ENCODE measurements at places on chromosomes 1 and 21. TPM values are rescaled to one million over a fixed set of nuclear protein-coding genes. Genes with fewer than 3 reads are reported as not detected.

Gene TRNP1
- total RNA-seq: 49.8 TPM

- no peak for DNase-seq
Measured at GRCh38 chr1:186896211-186896610, 67.5 kb downstream of the PLA2G4A start.

DNA sequence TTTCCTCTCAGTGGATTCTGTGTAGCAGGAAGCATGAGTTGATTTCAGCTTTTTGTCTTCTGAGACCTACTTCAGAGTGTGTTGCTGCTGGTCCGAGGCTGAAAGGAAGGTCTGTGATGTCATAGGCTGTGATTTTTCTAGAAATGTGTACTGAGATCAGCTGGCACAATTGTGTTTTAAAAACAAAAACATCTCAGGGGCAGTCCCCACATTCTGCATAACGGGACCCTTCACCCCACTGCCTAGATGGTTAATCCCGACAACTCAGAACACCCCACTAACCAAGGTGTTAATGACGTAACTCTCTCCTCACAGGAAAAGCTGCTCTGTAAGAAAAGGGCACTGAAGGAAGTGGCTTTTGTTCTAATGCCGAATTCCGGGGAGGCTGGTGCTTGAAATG is 59.8 kb upstream of the PPP2R5A start:
- DNase-seq: no peak

DNA sequence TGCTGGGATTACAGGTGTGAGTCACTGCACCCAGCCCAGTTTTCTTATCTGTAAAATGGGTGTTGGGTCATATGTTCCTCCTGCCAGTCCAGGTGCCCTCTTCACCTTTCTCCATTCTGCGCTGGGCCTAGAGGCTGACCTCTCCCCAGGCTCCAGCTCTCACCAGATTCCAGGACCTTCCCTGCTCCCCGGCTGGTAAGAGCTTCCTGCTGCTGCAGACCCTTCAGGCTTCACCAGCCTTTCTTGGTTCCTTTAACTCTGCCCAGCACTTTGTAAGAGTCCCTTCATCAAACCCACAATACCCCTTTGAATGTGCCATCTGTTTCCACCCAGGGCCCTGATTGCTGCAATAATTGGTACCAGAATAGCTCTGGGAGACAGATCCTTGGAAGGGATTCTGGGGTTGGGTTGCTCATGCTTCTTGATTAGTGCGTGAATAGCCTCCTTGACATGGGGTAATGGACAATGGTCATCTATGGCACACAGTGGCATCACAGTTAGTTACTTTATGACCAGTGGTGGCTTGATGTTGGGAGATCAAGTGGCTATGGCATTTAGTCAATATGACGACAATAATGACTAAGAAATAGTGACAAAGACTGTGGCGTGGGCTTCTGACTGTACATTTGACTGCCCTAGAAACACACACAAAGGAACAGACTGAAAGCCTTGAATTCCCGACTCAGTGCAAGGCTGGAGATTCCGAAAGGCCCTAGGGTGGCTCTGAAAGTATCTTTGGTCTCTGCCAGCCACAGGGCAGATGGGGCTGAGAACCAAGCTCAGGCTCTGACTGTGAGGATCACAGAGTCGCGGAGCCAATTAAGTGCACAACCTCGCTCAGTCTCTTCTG is 67.3 kb downstream of the SLC9A1 start:
- DNase-seq: no peak

Gene VAMP4
- 25.6 TPM for total RNA-seq

DNA sequence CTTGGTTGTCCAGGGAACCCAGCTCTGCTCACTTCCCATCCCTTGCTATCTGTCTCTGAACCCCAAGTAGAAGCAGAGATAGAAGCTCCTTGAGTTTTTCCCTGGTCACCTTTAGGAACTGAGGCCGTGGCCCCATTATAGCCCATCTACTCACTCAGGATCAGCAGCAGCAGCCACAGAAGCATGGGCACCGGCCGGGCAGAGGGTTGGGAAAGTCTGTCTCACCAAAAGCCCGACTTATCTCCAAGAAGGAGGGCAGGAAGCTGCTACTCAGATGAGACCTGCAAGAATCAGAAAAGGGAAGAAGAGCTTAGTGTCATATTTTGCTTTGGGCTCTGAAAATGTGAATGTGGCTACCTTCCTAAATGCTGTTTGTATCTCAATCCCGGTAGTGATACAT is 264 bp downstream of the FCRL3 start:
- DNase-seq: no peak

GRCh38 chr1:52403566-52404115 is 582 bp downstream of the ORC1 start:
- no peak for DNase-seq

Gene ITLN1
- total RNA-seq: 0.42 TPM

GRCh38 chr1:212856755-212857154 is 1.3 kb upstream of the FLVCR1 start:
- DNase-seq: no peak

DNA sequence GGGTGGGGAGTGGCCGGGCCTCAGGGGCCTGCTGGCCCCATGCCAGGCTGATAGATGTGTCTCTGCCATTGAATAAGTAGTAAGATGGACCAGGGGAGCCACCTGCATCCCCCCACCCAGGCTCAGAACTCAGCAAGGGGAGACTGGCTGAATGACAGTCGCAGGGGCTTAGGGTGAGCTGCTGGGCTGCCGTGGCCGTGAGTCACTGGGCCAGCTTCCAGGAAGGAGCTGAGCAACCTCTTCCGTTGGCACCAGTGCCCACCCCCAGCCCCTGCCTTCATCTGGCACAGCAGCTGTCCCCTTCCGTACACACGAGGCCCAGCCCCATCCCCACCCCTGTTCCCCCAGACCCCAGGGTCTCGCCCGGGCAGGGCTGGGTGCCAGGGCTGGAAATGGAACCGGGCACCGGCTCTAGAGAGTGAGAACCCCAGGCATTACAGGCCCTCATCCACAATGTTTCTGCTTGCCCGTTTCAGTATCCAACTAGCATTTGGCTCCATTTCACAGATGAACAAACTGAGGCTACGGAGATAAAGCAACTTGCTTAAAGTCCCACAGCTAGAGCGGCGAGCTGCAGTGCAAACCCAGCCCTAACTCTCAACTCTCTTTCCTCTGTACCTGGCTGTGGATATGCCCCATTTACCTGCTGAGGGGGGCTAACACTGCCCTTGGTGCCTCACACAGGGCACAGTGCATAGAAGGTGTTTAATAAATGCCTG is 10.2 kb downstream of the WNT4 start:
- no peak for DNase-seq

- no peak for DNase-seq
Measured at GRCh38 chr1:199490769-199491527, 536.6 kb upstream of the NR5A2 start.

Gene ADGRL2
- total RNA-seq: 28.2 TPM

DNA sequence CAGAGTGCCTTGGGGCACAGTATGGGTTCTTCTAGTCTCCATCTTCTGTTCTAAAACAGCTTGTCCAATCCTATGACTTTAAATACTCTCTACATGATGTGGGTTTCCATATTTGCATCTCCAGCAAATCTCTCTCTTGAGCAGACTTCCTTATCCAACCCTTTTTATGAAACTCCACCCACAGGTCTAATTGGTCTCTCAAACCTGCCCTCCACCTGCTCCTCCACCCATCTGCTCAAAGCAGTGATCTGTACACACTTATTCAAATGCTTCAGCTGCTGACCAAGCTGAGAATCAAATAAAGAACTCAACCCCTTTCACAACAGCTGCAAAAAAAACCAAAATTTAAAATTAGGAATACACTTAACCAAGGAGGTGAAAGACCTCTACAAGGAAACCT is 11.5 kb downstream of the MCOLN2 start:
- DNase-seq: no peak

DNA sequence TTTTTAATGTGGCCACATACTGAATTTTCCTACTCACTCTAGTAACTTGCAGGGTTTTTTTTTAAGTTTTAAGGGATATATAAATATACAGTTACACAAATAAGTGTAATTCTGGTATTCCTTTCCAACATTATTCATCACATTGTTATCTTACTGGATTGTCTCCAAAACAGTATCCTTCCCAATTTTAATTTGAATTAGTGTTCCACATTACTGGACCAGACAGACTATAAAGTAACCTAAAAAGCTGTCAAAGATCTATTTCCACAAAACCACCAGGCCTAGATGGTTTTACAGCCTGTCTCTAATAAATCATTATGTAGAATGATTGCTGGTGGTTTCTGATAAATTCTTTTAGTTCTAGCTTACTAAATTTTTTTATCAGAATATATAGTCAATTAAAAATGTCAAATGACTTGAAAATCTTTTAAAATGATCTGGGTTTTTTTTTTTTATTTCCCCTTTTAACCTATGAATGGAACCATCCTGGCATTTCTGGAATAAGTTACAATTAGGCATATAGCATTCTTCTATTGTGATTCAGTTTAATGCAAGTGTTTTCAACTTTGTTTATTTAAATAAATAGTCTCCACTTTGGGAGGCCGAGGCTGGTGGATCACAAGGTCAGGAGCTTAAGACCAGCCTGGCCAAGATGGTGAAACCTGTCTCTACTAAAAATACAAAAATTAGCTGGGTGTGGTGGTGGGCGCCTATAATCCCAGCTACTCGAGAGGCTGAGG is 59.3 kb downstream of the PACC1 start:
- DNase-seq: no peak

Gene GJA8
- total RNA-seq: not detected

Gene TTC22
- total RNA-seq: not detected

Gene SPATA6
- 58.6 TPM for total RNA-seq

DNA sequence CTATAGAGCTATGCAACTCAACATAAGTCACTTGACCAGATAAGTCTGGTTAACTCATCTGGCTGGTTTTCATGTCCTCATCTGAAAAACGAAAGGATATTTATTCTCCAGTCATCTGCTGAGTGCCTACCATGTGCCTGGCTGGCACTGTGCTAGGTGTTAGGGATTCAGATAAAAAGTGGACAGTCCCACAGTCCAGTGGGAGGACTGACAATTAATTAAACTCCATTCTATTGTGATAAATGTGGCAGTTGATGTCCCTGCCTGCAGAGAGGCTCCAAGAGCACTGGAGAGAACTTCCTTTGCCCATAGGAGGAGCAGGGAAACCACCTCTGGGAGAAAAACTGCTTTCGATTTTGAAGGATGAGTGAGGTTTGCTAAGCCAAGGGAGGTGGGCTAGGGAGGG is 5.4 kb downstream of the NUAK2 start:
- DNase-seq: no peak

Gene LAMB3
- 4.4 TPM for total RNA-seq

DNA sequence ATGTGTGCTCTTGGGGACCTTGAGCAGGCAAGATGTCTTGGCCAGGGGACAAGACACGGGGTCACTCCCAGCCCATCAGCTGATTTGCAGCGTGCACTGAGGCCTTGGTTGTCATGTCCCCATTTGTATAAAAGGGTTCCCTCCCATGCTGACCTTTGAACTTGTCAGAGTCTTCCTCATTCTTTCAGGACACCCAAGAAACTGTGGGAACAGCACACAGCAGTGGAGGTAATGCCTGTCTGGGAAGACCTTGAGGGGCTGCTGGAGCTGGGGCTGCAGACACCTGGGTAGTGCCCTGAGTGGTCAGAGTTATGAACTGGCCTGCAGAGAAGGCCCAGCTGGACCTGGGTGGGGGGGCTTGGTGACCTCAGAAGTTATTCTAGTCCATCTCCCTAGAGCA is 46.4 kb downstream of the FAAH start:
- DNase-seq: no peak

GRCh38 chr1:76901158-76901767 is 34.0 kb downstream of the ST6GALNAC5 start:
- DNase-seq: no peak

DNA sequence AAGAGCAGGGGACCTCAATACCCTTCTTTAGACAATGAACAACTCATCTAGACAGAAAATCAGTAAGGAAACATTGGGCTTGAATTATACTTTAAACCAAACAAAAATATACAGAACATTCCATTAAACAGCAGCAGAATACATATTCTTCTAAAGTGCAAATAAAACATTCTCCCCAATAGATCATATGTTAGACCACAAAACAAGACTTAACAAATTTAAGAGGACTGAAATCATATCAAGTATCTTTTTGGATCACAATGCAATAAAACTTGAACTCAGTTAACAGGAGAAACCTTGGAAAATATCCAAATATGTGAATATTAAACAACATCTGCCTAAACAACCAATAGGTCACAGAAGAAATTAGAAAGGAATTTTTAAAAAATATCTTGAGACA is 47.7 kb upstream of the HP1BP3 start:
- DNase-seq: no peak

- no peak for DNase-seq
Measured at GRCh38 chr1:158075078-158075477, 81.6 kb downstream of the KIRREL1 start.

- peak; percentile 47 for DNase-seq
Measured at GRCh38 chr1:1432951-1433803, 2.3 kb upstream of the VWA1 start.

DNA sequence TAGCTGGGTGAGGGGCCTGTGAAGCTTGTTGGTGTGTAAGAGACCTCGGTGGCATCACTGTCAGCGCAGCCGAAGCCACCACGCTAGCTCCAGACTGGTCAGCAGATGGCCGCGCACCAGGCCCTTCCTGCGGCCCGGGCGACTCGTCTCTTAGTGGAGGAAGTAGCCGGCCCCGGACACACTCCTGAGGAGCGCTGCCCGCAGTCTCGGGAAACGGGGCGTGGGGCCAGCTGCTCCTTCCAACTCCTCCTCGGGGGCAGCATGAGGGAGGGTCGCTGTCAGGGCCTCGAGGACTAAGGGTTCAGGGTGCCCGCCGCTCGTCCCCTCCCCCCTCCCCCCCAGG is 20.4 kb downstream of the H3-3A start:
- DNase-seq: peak; percentile 35

DNA sequence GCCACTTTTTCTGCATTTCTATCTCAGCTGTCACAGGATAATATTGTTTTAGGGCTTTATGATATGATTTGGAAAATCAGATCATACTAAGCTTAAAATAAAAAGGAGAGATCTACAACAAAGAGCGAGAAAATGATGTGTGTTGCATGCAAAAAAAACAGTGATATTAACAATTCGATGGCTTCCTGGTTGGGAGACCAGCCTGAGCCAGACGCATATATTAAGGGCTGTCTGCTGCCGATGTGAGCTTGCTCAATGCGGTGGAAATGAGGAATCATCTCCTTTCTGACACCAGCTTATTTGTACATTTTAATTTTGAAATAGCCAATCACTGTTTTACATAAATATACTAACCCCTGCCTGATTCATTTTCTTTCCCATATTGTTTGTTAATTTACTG is 862.6 kb downstream of the USP25 start:
- DNase-seq: no peak

GRCh38 chr1:160541622-160542302 is 18.7 kb upstream of the SLAMF6 start:
- DNase-seq: no peak

Gene ADAMTS5
- 18.2 TPM for total RNA-seq

- no peak for DNase-seq
Measured at GRCh38 chr1:11787804-11788436, 17.8 kb downstream of the MTHFR start.

DNA sequence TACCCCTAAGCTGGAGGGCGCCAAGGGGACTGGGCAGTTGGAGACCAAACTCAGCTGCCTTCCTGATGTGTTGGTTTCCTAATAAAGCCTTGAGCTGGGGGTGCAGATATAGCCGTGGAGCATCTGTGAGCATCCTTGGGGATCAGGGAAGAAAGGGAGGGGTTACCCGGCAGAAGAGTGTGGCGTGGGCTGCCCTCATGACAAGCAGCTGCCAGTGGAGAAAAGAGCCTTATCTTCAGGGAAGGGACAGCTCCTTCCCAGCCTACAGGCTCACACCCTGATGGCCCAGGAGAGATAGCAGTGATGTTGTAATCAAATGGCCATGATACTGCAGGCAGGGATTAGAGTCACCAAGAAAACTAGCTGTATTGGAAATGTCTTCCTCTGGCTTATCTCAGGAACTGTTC is 10.8 kb upstream of the NFASC start:
- no peak for DNase-seq
